Dermis microvascular lymphatic vessel endothelial cell (primary cell): ENCODE measurements at places on chromosomes 12 and 14.

DNA sequence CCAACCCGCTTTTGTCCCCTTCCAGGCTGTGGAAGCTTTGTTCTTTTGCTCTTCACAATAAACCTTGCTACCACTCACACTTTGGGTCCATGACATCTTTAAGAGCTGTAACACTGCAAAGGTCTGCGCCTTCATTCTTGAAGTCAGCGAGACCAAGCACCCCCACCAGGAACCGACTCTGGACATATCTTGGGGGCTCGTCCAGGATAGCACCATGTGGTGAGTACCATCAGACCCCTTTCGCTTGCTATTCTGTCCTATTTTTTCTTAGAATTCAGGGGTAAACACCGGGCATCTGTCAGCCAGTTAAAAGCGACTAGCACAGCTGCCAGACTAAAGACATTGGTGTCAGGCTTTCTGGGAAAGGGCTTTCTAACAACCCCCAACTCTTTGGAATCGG lies 137.6 kb upstream of the PPFIA2 start:
- no peak for DNase-seq

DNA sequence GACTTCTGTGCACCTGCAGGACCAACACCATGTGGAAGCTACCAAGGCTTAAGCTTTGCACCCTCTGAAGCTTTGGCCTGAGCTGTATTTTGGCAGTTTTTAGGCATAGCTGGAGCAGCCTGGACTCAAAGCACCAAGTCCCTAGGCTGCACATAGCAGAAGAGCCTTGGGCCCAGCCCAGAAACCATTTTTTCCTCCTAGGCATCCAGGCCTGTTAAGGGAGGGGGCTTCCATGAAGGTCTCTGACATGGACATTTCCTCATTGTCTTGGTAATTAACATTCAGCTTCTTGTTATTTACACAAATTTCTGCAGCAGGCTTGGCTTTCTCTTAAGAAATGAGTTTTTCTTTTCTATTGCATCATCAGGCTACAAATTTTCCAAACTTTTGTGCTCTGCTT lies 475.8 kb upstream of the FLRT2 start:
- no peak for DNase-seq

GRCh38 chr12:115057445-115057844 lies 373.5 kb upstream of the TBX3 start:
- no peak for DNase-seq

GRCh38 chr12:20832911-20833310 lies 22.4 kb downstream of the SLCO1B3 start:
- DNase-seq = no peak

- no peak for DNase-seq
Measured at GRCh38 chr12:88854260-88854659, 274.0 kb upstream of the KITLG start.

DNA sequence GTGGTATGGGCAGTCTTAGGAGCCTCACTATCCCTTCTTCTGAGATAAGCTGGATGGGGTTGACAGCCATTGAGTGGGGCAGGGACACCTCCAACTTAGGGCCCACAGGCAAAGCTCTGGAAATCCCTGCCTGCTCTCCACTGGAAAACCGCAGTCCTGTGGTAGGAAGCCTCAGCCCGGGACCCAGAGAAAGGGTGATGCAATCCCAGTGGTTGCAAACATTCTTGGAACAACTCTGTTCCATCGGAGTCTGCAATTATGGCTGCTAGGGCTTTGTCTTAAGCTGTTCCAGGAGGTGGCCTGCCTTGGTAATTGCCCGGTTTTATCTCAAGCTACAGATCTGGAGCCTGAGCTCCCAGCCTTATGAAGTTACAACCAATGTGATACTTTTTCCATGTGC lies 133.4 kb downstream of the DICER1 start:
- no peak for DNase-seq

DNA sequence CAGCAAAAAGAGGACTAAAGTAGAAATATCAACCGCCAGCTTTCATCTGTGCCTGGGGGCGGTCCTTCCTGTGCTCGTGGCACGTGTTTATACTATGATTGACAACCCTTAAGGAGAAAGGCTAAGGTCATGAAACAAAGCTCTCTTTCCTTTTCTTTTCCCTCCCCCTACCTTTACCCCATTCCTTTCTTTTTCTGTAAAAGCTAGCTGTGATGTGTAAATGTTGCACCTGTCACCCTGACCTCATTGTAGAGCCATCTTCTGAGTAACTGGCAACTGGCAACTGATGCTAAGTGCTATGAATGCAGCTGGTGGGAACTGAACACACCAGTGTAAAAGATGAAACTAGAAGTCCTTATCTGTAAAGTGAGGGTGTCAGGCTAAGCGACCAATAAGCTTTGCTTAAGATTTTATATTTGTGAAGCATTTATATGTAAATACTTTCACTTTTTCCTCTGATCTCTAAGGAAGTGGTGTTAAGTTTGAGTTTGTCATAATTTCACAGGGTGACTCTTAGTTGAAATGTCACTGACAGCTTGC lies 102.8 kb upstream of the BCAT1 start:
- no peak for DNase-seq

GRCh38 chr14:53807542-53807941 lies 149.1 kb downstream of the BMP4 start:
- DNase-seq = peak; percentile 51

GRCh38 chr12:116106870-116107269 lies 170.6 kb downstream of the MED13L start:
- DNase-seq = no peak

DNA sequence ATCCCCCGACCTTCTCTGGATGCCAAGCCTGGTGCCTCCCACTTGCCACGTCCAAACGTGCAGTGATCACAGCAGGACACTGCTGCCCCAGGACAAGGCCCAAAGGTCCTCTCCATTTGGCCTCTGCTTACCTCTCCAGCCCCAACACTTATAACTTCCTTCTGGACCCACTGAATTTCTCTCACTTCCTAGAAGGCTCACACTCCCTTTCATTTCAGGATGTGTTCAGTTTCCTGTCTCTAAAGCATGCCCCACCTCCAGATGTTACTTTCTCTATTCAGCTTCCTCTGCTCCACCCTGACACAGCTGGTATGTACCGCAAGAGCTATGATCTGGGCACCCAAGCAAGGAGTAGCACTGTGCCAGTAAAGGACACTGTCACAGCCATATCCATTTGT lies 33.0 kb downstream of the CDKL1 start:
- peak; percentile 42 for DNase-seq

DNA sequence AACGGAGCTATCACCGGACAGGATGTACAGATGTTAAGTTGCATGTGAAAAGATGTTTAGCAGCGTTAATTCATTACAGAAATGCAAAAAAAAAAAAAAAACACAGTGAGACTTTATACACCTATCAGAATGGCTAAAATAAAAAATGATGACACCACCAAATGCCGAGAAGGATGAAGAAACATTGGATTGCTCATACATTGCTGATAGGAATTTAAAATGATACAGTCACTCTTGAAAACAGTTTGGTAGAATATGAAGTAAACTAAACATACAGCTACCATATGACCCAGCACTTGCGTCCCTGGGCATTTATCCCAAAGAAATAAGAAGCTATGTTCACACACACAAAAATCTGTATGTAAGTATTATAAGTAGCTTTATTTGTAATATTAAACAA lies 574.1 kb downstream of the SLC16A7 start:
- no peak for DNase-seq

GRCh38 chr14:50791201-50791600 lies 39.8 kb downstream of the NIN start:
- no peak for DNase-seq

GRCh38 chr12:14769466-14769968 lies 33.8 kb downstream of the WBP11 start:
- peak; percentile 35 for DNase-seq

- DNase-seq = no peak
Measured at GRCh38 chr12:52214421-52214802, 18.6 kb upstream of the KRT7 start.

- DNase-seq = no peak
Measured at GRCh38 chr14:27372771-27373170, 774.9 kb upstream of the NOVA1 start.

GRCh38 chr14:104640681-104641080 lies 36.1 kb upstream of the TMEM179 start:
- no peak for DNase-seq

GRCh38 chr12:110286623-110287022 lies 5.6 kb downstream of the ATP2A2 start:
- no peak for DNase-seq

- DNase-seq = no peak
Measured at GRCh38 chr12:34347367-34347766, 325.1 kb downstream of the ALG10 start.

- no peak for DNase-seq
Measured at GRCh38 chr12:12518464-12518845, 44.2 kb downstream of the DUSP16 start.

- DNase-seq = peak; percentile 72
Measured at GRCh38 chr14:54638135-54638446, 71.2 kb downstream of the SAMD4A start.

GRCh38 chr12:43370263-43370662 lies 181.7 kb downstream of the ADAMTS20 start:
- DNase-seq = no peak

DNA sequence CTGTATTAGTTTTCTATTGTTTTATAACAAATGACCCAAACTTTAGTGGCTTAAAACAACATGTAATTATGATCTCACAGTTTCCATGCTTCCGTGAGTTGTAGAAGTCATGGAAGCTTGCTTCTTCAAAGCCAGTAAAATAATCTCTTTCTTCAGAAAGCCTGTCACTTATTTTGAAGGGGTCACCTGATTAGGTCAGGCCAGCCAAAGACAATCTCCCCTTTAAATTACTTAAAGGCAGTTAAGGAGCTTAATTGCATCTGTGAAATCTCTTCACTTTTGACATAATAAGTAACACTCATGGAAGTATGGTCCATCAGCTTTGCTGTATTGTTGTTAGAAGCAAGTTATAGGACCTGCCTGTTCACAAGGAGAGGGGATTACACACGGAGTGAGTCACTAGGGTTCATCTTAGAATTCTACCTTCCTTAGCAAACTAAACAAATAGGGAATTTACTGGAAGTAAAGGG lies 89.8 kb downstream of the FAR2 start:
- peak; percentile 21 for DNase-seq

DNA sequence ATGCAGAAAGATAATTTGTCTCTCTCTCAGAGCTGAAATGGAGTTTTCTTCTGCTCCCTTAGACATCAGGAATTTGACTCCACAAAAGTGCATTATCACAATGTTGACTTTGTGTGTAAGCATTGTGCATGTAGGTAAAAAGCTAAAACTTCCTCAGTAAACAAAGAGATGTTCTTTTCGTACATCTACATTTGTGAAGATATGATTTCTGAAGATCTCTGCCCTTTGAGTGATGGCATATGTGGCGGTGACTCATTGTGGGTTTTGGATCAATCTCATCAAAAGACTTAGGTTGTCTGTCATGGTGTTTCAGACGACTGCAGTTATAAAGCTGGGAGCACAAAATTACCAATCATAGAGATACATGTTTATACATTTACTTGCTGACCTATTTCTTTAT lies 411.4 kb upstream of the LMO3 start:
- DNase-seq = no peak

GRCh38 chr14:74705613-74706500 lies 7.0 kb downstream of the AREL1 start:
- no peak for DNase-seq

GRCh38 chr12:62192180-62192902 lies 67.9 kb upstream of the USP15 start:
- DNase-seq = peak; percentile 64

DNA sequence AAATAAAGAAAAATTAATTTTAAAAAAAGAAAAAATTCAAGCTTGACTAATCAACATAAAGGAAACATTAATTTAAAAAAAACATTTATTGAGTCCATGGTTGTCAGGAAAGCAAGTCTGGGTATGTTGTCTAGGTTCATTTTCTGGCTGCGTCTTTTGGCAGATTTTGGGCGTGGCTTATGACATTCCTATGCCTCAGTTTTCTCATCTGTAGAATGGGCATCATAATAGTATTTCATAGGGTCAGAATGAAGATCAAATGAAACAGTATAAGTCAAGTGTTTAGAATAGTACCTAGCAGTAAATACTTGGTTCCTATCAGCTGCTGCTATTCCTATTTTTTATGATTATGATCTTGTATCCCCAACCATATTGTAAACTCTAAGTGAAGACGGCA lies 40.5 kb downstream of the MYO1H start:
- DNase-seq = no peak

DNA sequence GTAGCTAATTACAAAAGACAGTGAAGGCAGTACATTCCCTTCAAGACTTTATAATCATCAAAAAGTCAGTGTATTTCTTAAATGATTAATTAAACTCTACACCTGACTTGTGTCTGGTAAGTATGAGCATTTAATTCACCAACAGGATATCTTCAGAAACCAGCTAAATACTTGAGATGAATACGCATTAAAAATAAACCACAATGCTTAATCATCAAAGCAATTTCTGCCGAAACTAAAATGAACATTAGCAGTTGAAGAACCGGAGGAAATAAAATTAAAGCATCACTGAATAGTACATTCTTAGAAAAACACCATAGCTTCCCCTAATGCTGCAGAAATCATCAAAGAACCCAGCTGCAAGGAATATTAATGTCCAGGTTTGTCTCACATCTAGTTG lies 32.7 kb downstream of the SLC25A21 start:
- DNase-seq = no peak

DNA sequence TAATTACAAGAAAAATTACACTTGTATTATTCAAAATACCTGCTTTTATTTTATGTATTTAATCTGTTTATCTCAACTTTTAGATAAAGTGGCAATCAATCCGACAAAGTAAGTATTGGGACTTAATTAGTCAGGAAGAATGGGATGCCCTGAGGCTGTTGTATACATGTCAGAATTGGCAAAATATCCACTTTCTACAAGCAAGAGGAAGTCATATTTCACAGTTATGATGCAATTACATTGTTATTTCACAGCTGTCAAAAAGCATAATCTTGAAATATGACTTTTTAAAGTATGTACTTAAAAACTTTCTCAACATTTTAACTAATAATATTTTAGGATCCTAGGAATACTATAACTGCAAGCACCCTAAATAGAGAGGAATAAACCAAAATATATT lies 357.1 kb upstream of the MGAT4C start:
- no peak for DNase-seq

DNA sequence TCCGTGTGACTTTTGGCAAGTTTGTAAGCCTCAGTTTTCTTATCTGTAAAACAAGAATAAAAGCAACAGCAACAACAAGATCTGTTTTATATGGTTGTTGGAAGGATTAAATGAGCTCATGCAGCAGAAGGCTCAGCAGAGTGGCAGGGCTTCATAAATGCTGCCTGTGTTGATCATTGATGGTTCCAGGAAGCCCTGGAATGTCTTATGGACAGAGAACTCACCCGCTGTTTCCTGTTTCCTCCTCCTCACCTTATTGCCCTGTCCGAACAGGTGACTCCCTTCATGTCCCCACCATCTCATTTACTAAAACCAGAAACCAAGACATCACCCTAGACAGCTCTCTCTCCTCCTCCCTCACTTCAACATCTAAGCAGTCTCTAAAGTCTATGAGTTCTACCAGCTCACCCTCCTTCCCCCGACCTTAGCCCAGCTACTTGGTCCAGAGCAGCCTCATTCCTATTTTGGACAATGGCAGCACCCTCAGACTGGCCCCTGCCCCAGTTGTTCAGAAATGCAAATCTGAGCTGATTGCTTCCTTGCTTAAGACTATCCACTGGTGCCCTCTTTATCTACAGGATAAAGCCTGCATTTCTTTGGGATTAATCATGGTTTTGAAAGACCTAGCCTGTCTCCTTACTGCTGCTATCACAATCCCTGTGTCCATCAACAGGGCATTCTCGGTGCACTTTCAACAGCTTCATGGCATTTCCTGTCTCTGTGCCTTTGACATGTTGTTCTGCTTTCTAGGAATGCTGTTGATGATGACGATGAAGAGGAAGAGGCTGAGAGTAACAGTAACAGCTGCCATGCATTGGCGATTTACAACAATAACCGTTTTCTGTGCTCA lies 21.4 kb upstream of the GSG1 start:
- DNase-seq = peak; percentile 91
